ENCODE measurements at places on chromosomes 11 and 22.

GRCh38 chr22:22748756-22749155 lies 104.3 kb downstream of the GGTLC2 start:
- no peak for DNase-seq

DNA sequence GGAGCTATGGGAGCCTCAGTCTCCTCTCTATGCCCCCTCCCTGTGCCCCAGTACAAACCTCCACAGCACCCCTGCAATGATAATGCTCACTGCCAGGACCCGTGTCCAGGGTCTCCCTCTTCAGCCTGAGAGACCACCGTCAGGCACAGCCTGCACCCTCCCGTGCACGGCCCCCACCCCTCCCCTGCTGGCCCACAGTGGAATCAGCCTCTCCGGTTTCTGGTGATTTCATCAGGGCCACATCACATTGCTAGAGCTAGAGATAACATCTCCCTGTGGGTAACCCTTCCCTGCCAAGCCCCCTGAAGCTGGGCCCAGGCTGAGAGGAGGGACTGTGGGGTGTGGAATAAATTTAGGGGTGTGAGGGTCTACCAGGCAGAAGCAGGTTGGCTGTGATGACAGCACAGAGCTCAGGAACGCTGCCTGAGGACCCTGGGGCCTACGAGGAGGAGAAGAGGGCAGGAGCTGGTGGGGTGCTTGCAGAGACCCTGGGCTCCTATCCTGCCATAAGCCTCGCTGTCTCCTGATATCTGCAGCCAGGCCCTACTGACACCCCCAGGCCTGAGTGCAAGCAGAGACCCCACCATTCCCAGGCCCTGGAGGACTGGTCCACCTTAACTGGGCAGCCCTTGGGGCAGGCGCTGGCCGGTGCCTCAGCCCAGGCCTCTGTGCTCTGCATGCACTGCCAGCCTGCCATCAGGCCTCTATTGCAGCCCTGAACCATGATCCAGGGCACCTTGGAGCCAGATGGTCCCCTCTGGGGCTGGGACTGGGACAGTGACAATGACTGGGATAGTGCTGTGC lies at the start of gene KLHDC7B:
TSS of gene KLHDC7B (plus strand) at position 378 of the 804 bp plus-strand sequence. CDS start at position 723, 345 bp downstream.
- DNase-seq = no peak

DNA sequence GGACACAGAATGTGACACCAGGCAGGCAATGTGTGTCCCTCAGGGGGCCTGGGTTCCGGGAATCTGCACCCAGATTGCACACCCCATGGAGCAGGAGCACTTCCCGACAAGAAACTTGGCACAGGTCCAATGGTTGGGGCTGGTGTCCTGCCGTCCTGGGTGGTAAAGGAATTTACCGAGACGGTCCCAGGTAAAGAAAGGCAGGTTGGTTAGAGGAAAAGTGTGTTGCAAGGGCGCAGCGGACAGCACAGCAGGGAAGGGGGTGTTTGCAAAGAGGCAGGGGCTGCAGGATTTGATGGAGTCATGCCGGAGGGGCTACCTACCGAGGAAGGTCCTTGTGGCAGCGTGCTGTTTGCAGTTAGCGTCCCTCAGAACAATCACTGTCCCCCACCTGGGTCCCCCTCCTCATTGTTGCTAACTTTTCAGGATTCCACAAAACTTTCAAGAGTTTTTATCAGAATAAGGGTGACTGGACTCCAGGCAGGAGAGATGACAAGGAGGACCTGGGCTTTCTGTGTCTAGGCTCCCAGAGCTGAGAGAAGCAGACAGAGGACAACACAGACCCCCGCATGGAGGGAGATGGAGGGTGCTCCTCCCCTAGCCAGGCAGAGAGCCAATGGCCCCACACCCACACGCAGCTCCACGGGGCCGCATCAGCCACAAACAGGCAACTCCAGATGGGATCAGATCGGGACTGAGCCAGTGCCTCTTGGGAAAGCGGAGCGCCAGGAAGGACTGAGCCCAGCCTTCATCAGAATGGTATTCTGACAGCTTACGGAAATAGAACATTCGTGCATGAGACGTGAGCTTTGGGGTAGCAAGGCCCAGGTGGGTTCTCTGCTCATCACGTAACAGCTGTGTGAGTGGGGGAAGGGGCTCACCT lies 1423.9 kb downstream of the BRD1 start:
- DNase-seq = no peak

GRCh38 chr11:123235117-123235655 lies 40.1 kb upstream of the CLMP start:
- peak; percentile 7 for DNase-seq

GRCh38 chr11:36292311-36292722 lies 3.1 kb upstream of the COMMD9 start:
- no peak for DNase-seq

Measured in stimulated activated CD8-positive, alpha-beta memory T cell treated with anti-CD3 and anti-CD28 coated beads, Interleukin-12 subunit alpha, Interleukin-12 subunit beta, amount 100 ng/mL, for 1 hour (primary cell).